ENCODE measurements at places on chromosomes 11 and 22.

DNA sequence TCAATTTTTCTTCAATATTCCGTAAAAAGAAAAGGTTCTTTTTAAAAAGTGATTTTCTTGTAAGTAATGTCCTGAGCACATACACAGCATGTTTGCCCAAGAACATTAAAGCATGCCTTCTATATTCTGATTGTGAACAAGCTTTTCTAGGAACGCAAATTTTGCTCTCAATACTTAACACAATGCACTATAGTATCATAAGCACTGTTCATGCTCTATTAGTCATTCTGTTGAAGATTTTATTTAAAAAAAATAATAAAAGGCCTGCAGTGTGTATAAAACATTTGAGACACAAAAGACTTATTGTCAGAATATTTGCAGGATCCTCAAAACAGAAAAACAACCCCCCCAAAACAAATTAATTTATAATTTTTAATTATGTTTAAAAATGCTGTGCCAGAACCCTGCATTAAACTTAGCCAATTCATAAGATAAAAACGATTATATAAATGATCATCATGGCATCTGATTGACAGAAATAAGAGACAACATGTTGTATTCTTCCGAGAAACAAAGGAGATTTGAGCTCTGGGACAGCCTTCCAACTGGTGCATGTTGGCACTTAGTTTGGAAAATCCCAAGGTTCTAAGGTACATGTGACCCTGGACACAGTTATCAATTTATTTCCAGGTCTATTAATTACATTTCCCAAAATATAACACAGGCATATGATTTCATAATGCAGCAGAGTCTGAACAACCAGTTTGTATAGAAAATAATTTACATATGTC lies 13.1 kb downstream of the MTMR2 start:
- no peak for DNase-seq

DNA sequence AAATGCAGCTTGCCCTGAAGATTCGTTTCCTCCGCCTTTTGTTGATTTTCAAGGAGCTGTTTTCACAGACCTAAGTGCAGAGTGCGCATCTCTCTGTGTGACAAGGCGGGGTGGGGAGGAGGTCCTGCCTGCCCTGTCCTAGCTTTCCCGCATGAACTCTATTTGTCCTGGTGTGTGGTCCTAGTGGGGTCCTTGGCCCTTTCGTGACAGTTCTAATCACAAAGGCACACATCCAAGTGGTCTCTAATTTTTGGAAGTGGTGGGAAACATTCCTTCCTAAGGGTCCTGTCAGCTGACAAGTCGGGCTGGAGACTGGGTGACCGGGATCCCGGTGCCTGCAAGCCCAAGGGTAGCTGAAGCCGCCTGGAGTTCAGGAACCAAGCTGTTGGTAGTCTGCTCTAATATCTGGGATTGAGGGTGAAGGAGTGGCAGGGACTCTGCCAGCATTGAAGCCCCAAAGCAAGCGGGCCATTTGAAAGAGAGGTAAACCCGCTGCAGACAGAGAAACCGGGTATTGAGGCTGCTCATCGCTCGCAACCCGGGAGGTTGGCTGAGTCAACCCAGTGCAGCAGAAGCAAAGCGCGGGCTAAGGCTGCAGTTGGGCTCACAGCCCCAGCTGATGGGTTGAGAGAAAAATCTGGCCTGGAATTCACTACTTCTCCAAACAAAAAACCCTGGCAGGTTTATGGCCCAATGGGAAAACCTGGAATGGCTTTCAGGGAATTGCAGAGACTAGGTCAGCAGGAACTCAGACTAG lies 28.1 kb upstream of the FBXO3 start:
- DNase-seq: peak; percentile 74

- DNase-seq: no peak
Measured at GRCh38 chr11:102430158-102430836, 22.3 kb downstream of the TMEM123 start.

- no peak for DNase-seq
Measured at GRCh38 chr22:22913989-22914388, 26.4 kb downstream of the IGLL5 start.

GRCh38 chr22:31488346-31488883 lies 1.2 kb downstream of the EIF4ENIF1 start:
- DNase-seq: no peak

DNA sequence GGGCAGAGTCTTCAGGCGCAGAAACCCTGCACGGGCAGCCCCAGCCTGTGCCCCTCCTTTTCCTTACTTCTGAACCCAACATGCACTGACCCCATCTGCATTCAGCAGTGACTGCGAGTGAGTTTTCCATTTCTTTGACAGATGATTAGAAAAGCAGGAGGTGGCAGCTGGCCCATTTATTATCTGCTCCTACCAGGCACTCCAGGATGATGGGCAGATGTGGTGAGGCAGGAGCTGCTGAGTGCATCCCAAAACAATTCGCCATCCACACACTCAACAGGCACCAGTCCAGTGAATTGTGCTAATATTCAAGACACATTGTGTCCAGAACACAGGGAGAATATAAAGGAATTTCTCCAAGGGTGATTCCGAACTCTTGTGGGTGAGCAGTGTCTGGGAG lies 208.5 kb downstream of the TENM4 start:
- no peak for DNase-seq

DNA sequence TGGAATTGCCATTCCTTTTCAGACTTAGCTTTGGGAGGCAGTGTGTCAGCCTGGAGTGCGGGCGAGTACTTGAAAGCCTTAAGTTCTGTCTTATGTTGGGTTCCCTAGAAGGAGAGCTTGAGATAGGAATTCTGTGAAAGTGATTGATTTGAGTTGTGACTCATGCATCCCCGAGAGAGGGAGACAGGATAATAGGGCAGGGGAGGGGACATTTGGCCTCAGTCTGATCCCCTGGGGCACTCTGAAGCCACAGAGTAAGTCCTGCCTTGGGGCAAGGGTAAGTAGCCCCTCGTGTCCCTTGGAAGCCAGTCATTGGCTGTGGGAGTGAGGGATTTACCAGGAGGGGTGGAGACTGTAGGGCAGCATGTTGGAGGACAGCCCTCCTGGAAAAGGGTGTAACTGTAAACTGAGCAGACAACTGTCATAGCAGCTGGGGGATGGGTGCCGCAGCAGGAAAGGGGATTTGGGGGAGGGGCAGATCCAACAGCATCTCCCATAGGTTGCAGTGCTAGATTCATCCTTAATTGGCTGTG lies 44.0 kb downstream of the KIAA1671 start:
- no peak for DNase-seq

DNA sequence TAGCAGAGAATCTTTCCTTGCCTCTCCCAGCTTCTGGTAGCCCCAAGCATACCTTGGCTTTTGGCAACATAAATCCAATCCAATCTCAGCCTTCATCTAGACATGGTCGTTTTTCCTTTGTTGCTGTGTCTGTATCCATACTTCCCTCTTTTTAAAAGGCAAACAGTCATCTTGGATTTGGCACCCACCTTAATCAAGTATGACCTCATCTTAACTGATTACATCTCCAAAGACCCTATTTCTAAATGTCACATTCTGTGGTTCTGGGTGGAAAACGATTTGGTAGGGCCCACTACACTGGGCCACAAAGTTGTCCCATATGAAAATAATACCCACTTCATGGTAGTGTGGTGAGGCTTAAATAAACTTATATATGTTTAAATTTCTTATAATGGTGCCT lies 852 bp downstream of the BUD13 start:
- no peak for DNase-seq

DNA sequence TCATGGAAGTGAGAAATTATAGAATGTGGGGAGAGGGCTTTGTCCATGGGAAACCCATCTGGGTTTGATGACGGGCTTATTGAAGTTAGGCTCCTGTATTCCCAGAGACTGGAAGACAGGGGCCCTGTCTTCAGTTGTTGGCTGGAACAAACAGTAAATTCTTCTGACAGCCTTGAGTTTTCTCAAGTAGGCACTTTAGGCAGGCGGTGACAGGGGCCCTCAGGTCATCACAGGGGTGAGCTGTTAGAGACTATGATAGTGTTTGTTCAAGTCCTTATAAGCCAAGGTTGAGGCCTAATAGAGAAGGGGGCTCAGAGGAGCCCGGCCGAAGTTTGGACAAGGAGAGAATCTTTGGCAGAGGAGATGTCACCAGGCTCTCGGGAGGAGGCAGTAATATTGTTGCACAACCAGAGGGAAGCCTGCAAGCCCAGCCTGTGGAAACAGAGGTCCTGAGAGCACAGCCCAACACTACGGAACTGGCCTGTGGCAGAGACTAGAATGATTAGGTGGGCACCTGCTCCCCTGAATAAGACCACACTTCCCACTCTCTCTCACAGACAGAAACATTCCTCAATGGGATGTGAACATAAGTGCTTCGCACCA lies 20.2 kb upstream of the IL17RA start:
- DNase-seq: no peak

DNA sequence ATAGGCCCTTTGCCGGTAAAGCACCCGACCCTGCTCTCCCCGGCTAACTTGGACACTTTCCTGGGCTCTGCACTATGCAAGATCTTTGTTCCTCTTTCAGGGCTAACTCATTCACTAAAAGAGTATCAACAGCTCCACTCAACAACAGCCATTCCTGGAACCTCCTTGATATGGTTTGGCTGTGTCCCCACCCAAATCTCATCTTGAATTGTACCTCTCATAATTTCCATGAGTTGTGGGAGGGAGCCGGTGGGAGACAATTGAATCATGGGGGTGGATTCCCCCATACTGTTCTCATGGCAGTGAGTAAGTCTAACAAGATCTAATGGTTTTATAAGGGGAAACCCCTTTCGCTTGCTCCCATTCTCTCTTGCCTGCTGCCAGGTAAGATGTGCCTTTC lies 330.0 kb downstream of the TENM4 start:
- no peak for DNase-seq

- no peak for DNase-seq
Measured at GRCh38 chr11:44424841-44425240, 114.9 kb upstream of the ALX4 start.

DNA sequence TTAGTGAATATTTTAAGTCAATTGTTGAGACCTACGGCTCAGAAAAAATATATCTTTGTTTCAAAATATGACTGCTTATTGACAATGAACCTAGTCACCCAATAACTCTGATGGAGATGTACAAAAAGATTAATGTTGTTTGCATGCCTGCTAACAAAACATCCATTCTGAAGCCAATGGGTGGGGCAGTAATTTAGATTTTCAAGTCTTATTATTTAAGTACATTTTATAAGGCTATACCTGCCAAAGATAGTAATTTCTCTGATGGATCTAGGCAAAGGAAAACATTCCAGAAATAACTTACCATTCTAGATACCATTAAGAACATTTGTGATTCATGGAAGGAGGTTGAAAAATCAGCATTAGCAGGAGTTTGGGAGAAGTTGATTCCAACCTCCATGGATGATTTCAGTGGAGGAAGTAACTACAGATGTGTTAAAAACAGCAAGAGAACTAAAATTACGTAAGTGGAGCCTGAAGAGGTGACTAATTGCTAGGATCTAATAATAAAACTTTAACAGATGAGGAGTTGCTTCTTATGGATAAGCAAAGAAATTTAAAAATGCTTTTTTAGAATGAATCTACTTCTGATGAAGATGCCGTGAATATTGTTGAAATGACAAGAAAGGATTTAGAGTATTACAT lies 26.4 kb upstream of the OR8D2 start:
- no peak for DNase-seq

- DNase-seq: peak; percentile 47
Measured at GRCh38 chr11:2825261-2825888, 60.2 kb downstream of the CDKN1C start.

GRCh38 chr11:64025205-64025604 lies 10.5 kb upstream of the FLRT1 start:
- DNase-seq: no peak

DNA sequence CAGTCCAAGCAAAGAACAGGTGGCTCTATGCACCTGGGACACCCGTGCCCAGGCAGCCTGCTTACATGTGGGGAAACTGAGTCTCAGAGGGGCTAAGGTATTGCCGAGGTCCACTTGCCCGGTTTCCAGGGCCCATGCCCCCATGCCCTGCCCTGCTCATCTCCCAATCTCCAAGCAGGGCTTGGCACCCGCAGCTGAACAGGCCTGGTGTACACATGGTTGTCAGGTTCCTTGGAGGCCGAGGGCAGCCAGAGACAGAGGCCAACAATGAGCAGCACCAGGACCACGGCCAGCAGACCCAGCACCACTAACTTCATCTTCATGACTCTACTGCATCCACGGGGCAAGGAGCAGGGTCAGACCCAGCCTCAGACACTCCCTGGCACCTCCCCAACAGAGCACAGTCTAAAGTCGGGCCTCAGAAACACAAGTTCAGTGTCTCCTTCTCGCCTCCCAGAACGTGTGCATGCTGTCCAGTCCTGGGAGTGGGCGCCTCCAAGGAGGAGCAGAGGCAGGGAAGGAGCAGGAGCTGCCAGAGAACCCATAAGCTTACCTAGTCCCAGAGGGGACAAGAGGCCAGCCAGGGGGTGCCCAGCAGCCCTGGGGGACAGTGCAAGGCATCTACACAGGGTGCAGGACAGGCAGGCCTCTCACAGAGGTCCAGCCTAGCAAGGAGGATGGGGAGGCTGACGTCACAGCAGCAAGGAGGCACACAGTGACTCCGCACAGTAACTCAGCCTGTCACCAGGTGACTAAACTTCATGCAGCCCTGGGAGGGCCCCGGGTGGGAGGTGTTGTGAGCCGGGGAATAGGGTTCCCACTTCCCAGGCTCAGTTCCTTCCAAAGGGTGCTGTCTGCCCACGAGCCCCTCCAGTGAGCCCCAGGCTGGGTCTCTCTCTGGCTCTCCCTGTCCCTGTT lies 20.2 kb upstream of the RGL4 start:
- no peak for DNase-seq

GRCh38 chr11:62922653-62923431 lies 1.7 kb upstream of the CHRM1 start:
- DNase-seq: no peak

DNA sequence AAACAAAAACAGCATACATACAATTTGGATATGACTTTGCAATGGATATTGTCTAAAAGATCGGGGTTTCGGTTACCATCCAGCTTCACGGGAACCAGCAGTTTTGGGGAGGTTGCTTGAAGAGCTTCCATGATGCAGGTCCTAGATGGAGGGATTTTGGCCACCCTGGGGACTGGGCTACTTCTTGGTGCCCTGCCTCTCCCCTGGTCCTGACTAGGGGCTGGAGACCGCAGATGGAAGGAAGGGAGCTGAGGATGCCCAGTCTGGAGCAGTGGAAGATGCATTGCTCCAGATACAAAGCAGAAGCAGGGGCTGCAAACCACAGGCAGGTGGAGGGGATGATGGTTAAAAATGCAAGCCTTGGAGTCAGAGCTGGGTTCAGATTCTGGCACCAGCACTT lies 13.5 kb downstream of the SOX10 start:
- DNase-seq: no peak

DNA sequence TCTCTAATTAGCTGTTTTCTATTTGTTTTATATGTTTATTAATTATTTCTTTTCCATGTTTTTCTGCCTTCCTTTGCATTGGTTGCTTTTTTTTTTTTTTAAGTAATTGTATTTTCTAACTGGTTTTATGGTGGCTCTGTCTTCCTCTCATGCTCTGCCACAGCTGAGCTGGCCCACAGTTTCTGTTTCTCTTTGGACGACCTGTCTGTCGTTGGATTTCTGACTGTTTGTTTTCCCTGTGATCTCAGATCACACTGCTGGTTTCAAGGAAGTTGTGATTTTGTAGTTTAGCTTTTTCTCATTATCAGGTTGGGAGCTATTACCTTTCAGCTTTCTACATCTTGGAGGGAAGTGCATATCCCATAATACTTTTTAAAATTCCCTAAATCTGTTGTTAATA lies 15.9 kb upstream of the OR6M1 start:
- DNase-seq: no peak

All from fibroblast of skin of left biceps (primary cell).